ENCODE measurements at places on chromosomes 2 and 18. TPM values are rescaled to one million over a fixed set of nuclear protein-coding genes. Genes with fewer than 3 reads are reported as not detected.
A peak's percentile ranks its signal among the peaks of the same experiment; 100 is the strongest.

- DNase-seq, result peak; percentile 58
These were observed 674 bp downstream of the PTPN4 start for GRCh38 chr2:119760237-119760955.

The QPCT gene
- 26.6 TPM for total RNA-seq

DNA sequence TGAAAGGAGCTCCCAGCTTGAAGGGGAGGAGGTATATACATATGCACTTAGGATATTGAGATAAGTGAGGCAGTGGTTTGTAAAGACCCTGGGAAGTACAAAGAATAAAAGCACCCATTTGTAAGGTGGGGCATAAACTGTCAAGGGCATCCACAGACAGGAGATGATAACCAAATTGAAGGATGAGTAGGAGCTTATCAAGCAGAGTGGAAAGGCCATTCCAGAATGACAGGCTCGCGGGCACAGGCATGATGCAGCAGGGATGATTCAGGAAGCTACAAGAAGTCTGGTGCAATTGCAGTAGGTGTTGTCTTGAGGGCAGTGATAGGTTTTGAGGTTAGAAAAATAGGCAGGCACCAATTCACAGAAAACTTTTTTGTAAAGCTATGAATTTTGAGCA lies 504.8 kb downstream of the PIK3C3 start:
- no peak for DNase-seq

The RAD51AP2 gene
- not detected for total RNA-seq

- DNase-seq, result no peak
These were observed 49.1 kb downstream of the CDKL4 start for GRCh38 chr2:39194686-39195085.

GRCh38 chr2:10084223-10084865 lies 4.1 kb upstream of the CYS1 start:
- DNase-seq, result no peak

All from stomach (tissue), 19 donors.